HFFc6 (cell line): ENCODE measurements at places on chromosomes 12 and 14.

DNA sequence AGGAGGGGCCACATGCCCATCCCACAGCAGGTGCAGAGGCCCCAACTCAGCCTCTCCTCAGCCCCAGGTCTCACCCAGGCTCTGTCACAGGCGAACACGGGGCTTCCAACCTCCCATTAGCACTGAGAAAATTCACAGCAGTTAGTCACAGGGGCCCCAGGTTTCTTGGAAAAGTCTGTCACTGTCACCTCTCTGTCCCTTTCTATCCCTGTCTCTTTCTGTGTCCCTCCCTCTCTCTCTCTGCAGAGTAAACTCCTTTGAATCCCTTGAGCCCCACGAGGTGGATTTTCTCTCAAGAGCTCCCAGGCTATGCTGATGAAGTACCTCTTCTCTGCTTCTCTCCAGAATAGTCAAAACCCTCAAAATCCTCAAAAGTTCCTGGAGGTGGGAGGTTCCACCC is 14.0 kb upstream of the ENDOU start:
- DNase-seq, result no peak

- DNase-seq, result no peak
These were observed 38.2 kb upstream of the ARHGAP5 start for GRCh38 chr14:32038876-32039275.

DNA sequence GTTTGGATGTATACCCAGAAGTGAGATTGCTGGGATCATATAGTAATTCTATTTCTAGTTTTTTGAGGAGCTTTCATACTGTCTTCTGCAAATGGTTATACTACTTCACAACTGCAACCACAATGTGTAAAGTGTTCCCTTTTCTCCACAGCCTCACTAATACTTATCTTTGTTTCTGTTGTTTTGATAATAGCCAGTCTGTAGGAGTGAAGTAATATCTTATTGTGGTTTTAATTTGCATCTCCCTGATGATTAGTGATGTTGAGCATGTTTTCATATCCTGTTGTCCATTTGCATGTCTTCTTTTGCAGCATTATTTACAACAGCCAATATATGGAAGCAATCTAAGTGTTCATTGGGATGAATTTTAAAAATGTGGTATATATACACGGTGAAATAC is 29.9 kb downstream of the GABARAPL1 start:
- DNase-seq, result no peak

DNA sequence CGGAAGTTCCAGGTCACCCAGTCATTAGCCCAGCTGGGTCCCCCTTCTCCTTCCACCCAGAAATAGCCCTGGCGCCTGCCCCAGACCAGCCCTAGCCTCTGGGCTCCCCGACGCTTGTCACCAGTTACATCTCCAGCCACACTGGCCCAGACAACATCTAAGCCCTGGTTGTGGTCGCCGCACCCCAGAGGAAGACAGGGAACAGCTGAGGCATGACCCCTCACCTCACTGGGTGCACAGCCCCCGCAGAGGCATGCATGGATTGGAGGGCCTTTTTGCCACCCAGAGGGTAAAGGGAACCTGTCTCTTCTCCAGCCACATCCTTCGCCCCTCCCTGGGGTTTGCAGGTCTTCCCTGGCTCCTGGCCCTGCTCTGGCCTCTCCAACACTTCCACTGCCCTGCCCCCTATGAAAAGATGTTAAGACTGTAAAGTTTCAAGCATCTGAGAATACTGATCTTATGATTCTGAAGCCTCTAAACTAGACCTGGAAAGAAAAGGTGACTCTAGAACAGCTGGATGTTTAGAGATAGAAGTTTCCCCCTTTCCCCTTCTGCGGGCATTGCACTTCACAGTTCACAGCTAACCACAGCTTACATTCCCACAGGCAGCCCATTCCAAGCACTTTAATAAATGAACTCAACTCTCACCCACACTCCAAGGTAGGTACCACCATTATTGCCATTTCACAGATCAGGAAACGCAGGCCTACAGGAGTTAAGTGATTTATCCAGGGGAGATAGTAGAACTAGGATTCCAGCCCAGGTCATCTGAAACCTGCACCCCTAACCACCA is 14.7 kb downstream of the TMEM119 start:
- no peak for DNase-seq

DNA sequence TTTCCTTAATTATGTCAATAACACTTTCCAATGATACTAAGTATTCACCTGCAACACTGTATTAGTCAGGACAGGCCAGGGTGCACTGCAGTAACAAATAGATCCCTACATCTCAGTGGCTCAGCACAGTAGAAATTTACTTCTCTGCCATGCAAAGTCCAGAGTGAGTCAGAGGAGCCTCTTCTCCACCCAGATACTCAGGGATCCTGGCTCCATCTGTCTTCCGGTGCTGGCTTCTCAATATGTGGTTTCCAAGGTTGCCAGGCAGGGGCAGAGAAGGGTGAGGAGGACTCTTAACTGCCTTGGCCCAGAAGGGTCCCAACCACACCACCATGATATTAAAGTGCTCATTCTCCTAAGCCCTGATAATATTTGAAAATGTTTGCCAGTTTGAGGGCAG is 47.8 kb downstream of the ADGRD1 start:
- no peak for DNase-seq

GRCh38 chr14:101024686-101025085 is 121.2 kb upstream of the RTL1 start:
- no peak for DNase-seq

GRCh38 chr12:1670358-1671268 is 20.3 kb upstream of the ADIPOR2 start:
- no peak for DNase-seq

- DNase-seq, result no peak
These were observed 15.5 kb downstream of the SYT1 start for GRCh38 chr12:78880078-78880477.

DNA sequence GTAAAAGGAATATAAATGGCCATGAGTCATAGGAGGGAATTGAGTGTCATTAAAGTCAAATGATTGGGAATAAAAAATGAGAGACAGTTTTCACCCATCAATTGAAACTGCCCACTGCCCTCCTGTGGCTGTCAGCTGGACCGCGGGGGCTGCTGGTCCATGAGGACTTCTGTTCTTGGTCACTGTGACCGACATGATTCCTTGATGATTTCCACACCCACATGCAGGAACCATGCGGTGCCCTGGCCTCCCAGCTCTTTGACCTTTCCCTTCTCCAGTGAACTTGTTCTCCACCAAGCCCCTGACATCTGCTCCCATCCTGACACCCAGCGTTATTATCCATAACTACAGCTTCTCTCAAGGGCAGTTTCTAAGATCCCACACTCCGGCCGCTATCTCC is 48.4 kb downstream of the C12orf75 start:
- DNase-seq, result no peak

- no peak for DNase-seq
These were observed 16.6 kb downstream of the PITPNM2 start for GRCh38 chr12:123134271-123134671.

GRCh38 chr14:76872796-76873432 is 46.7 kb downstream of the LRRC74A start:
- peak; percentile 18 for DNase-seq

DNA sequence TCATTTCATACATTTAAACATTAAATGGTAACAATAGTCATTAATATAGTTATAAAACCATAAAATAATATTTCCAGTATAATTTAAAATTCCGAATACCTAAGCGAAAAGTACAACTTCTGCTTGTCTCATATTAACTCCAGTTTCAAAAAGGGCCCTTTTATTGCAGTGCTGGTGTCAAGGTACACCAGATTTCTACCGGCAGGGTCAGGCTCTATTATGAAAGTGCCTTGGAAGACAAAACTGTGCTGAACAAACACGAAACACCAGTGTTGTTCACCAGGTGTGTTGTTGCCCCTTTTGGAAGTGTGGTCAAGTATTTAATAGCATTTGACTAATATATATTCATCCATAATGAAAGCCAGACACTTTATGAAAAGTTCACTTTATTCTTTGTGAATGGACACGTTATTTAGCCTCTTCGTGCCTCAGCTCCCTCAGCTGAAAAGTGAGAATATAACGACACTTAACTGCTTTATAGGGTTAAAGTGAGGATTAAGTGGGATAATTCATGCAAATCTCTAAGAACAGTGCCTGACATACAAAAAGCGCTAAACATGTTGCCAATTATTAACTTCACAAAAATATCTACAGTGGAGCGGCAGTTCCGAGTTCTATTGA is 20.3 kb upstream of the GNS start:
- DNase-seq, result no peak

DNA sequence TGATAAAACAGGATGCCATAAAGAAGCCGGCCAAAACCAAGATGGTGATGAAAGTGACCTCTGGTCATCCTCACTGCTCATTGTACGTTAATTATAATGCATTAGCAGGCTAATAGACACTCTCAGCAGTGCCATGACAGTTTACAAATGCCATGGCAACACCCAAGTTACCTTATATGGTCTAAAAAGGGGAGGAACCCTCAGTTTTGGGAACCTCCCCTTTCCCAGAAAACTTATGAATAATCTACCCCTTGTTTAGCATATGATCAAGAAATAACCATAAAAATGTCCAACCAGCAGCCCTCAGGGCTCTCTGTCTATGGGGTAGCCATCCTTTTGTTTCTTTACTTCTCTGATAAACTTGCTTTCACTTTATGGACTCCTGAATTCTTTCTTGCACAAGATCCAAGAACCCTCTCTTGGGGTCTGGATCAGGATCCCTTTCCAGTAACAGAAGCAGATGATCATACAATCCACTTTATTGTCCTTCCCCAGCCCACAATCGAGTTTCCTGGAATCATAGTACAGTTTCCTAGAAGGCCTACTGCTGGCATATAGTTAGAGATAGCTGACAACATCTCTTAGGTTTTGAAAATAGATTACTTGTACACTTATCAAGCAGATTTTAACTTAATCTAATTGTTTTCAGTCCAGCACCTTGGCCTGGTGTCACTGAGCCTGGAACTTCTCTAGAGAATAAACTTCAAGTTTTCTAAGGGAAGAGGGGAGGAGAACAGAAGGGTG is 266.7 kb upstream of the HMGA2 start:
- no peak for DNase-seq

GRCh38 chr12:26822026-26822425 is 11.0 kb downstream of the ITPR2 start:
- no peak for DNase-seq

GRCh38 chr12:93005928-93006392 is 76.9 kb upstream of the EEA1 start:
- no peak for DNase-seq

DNA sequence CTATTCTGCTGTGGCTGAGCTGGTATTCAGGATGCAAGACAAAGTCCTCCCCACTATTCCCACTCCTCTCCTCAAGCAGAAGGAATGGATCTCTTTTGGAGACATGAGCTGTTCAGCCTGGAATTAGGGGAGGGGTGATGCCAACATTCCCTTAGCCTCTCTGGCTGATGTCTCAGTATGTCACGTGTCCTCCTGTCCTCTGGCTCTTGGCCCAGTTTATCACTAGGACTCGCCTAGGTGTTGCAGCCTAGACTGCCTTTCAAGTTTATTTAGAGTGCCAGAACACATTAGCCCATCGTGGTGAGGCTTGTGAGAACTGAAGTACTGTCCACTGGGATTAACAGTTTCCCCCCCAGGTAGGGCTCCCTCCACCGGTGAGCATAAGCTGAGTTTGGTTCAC is 239.9 kb upstream of the MIS18BP1 start:
- DNase-seq, result no peak

- no peak for DNase-seq
These were observed 67.8 kb downstream of the CHGA start for GRCh38 chr14:92990456-92991430.

GRCh38 chr14:85445151-85445795 is 84.7 kb upstream of the FLRT2 start:
- DNase-seq, result no peak

DNA sequence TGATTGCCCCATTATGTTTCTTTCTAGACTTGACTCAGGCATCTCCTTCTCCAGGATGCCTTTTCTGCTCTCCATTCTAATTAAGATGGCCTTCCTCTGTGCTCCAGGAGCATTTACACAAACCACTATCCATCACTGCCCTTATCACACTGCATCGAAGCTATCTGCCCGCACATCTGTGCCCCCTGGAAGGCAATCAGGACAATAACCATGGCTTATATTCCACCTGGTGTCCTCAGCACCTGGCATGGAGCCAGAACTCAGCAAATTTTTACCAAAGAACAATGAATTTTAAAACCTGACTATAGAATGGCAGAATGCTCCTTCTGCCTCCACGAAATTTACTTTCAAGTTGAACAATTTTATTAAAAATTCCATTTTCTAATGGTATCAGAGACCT is 465.8 kb downstream of the APAF1 start:
- DNase-seq, result no peak

- DNase-seq, result peak; percentile 49
These were observed 116.3 kb upstream of the PRICKLE1 start for GRCh38 chr12:42705863-42706262.

- no peak for DNase-seq
These were observed 5.1 kb downstream of the CLMN start for GRCh38 chr14:95314609-95315008.

GRCh38 chr14:94116701-94117100 is 6.2 kb downstream of the IFI27 start:
- DNase-seq, result no peak

GRCh38 chr12:89253488-89253887 is 98.8 kb downstream of the DUSP6 start:
- no peak for DNase-seq

GRCh38 chr12:114512351-114512750 is 106.4 kb upstream of the TBX5 start:
- no peak for DNase-seq

DNA sequence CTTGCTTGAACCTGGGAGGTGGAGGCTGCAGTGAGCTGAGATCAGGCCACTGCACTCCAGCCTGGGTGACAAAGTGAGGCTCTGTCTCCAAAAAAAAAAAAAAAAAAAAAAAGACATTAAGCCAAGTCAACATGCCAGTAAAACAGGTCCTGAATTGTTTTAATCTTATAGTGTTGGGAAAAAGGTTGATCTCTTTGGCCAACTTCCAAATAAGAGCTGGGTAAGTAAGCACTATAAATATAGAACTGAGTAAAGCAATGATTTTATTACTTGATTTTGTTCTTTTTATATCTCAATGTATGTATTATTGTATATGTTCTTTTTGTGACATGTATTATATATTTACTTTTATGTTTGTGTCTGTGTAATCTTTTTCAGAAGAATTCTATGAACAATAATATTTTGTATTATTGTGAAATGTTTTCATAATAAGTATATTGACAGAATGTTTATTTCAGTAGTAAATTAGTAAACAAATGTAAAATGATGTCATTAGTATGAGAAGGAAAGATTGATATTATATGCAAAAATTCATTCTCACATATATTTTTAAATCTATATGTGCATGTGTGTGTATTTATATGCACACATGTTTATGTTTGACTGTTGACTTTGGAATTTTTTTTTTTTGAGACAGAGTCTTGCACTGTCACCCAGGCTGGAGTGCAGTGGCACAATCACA is 9.6 kb upstream of the AKAP6 start:
- peak; percentile 30 for DNase-seq
